ENCODE measurements at places on chromosomes 11 and 22. TPM values are rescaled to one million over a fixed set of nuclear protein-coding genes. Genes with fewer than 3 reads are reported as not detected.

- DNase-seq = no peak
Measured at GRCh38 chr22:44273175-44273574, 39.6 kb downstream of the SHISAL1 start.

Gene PLA2G6
- 16.7 TPM for total RNA-seq

DNA sequence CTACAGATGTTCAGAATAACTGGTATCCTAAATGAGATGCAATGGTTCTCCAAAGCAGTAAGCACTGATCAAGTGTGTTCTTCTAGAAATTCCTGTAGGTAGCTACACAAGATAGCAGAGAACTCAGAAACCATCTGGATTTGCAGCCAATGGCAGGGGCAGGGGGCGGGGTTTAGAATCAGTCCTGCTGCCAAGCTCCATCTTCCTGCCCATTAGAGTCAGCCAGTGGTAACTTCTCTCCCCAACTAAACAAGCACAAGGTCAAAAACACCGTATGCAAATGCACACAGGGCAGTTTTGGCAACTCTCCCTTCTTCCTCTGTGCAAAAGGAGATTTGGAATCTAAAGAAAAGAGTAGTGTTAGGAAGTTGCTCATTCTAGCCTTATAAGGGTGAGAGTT lies 237.5 kb upstream of the CCDC90B start:
- no peak for DNase-seq

DNA sequence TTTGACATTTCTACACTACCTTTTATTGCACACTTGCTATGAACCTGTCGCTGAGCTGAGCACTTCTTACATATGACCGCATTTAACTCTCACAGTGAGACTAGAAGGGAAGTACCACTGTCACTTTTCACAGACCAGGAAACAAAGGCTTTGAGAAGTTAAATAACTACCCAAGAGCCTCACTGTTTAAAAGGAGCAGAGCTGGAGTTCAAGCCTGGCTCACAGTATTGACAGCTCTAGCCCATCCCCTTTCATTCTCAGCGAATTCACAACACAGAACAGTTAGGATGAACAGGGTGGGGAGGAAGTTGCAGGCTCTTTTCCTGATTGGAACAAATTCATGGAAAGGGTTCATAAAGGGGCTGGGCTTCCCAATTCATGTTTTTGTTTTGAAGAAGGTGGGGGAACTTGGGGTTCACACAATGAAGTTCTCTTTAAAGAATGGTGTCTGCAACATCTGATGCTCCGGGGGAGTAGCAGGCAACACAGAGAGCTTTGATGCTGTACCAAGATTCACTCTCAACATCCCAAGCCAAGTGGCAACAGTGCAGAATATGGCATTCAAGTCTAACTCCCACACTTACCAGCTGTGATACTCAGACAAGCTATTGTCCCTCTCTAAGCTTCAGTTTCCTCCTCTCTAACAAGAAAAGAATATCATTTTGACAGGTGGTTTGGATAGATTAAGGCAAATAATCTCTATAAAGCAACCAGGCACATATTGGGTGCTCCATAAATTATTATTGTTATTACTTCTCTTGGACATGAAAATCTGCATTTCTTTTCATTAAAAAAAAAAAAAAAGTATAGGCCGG lies 17.2 kb downstream of the SCGB1A1 start:
- no peak for DNase-seq

- no peak for DNase-seq
Measured at GRCh38 chr22:20584029-20584871, 76.8 kb downstream of the MED15 start.

GRCh38 chr11:31969359-31969702 lies 121.5 kb upstream of the RCN1 start:
- DNase-seq = no peak

DNA sequence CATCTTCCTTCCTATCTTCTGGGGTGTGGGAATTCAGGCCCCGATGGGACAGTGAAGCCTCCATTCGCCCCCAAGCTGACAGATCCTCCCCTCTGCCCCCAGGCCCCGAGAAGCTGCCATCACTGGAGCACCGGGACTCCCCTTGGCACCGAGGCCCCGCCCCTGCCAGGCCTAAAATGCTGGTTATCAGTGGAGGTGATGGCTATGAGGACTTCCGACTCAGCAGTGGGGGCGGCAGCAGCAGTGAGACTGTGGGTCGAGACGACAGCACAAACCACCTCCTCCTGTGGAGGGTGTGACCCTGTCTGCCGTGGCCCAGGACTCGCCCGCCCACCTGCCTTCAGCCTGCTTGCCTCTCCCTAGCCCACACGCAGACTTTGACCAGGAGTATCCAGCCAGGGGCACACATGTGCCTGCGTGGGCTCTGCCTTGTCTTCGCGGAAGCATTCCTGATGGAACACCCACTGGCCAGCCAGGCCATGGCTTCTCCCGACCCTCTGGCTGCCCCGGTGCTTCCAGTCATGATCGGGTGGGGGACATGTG lies 8.6 kb upstream of the RELT start:
- DNase-seq = no peak

DNA sequence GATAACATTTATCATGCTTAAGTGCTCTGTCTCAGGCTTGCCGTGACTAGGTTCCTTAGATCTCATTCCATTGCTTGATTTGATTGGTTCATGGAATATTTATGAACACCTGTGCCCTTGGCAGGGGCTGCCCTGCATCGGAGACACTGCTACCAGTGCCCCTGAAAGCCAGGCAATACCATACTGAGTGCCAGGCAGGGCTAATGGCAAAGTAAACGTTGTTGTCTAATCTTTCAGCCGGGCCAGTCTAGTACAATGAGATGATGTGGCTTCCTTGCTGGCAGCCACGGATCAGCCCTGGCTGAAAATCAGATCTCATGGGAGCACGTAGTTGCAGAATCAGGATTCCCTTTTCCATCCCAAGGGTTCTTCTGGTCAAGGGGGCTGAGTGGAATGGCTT lies 5.0 kb upstream of the PGA3 start:
- DNase-seq = no peak

DNA sequence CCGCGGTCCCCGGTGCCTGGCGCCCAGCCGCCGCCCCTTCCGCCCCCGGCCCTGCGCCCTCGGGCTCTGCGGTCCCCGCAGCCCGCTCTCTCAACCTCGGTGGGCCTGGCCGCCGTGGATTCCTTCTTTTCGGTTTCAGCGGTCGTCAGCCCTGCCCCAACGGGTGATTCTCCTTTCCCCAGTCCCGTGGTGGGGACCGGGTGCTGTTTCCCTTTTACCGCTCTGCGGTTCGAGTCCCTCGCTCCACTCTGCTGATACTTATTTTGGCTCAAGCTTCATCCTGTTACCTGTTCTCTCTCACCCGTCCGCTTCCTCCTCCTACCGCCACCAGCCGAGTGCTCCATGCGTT lies 494 bp downstream of the ZDHHC5 start:
- DNase-seq = no peak

Measured in GM12878 (cell line).